ENCODE measurements at places on chromosomes 2 and 18. TPM values are rescaled to one million over a fixed set of nuclear protein-coding genes. Genes with fewer than 3 reads are reported as not detected.

DNA sequence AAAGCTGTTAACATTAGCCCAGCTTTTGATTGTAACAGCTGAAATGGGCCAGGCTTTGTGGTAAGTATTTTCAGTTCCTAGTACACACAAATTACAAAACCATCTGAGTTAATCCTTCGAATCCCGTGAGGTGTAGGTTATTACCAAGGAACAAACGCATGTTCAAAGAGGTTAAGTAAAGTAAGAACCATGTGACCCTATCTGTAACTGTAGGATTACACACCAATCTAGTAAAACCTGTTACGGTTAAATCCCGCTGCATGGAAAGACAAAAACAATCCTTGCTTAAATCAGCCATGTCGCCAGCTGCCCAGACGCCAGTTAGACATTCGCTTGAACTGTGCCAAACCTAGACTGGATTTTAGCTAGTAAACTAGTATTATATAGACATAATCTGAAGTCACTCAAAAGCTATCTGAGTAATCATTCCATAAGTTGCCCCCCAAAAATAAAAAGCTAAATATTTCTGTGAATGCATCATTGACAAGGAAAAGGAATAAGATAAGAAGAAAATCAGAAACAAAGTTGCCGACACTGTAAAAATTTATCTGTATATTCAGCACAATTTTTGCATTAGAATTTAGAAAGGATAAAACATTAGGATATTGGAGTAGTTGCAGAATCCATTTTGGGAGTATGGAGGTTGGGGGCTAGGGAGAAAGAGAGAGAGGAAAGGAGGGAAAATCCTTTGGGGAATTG lies 638.0 kb downstream of the CNTNAP5 start:
- DNase-seq, result no peak

DNA sequence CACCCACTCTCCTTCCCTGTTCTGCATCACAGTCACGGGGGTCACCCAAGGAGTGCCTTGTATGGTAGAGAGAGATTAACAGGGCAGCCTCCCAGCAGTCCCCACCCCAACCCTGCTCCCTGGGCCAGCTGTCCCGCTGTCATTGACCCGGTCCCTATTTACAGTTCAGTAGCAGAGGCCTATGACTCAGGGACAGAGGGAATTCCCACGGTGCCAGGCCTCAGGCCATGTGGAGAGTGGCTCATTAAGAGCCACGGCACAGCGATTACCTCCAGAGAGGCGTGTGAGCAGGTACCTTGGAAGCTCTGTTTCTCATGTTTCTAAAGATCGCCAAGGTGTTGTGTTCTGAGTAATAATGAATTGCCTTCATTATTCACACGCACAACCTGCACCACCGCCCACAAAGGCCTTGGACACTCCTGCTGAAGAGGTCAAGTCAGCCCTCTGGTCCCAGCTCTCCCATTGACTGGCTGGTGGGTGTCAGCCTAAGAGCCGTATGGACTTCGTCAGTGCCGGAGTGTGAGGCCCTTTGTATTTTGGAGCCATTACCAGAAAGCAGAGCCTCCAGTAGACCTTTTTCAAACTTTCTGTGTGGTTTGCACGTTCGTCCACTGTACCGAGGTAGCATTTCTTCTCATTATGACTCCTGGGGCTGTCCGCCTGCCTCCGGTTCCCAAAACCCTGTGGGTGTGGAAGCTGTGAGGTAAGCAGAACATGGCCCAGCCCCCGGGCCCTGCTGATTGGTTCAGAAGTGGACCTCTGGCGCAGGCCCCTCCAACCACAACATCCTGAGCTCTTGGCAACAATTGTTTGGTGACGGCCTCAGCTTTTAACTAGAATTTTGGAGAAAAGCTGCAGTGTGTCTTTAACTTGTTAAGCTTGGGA lies 47.0 kb downstream of the SERTAD2 start:
- DNase-seq, result no peak

DNA sequence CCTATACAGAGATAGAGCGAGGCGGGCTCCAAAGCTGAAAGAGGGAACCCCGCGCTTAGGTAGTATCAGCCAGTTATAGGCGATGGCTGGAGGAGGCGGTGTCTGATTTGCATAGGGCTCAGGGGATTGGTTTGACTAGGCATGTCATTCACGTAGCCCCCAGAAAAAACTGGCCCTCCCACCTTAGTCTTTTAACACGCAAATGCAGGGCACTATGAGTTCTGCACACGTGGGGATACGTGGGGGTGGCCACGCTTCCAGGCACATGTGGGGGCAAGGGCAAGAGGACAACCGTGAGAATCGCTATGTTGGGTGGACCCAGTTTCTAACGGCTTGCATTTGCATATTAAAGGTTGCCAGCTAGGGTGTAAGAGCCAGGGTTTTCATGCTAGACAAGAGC lies 56.7 kb upstream of the MSTN start:
- DNase-seq, result no peak

DNA sequence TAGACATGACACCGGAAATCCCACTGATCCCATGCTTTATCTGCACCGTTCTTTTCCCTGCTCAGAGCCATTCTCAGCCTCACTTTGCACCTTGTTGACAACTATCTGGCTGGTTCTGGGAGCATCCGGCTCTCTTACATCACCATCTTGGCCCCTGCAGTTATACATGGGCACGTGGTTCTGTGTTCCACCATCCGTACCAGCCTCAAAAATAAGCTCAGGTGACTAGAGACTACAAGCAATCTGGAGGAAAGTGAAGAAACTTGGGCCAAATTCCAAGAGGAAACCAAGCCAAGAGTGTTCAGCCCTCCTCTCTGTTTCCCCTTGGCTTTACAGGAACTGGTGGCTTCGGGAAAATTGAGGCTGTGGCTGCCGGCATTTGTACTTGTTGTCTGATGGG lies 244.6 kb upstream of the ACVR2A start:
- DNase-seq, result no peak

DNA sequence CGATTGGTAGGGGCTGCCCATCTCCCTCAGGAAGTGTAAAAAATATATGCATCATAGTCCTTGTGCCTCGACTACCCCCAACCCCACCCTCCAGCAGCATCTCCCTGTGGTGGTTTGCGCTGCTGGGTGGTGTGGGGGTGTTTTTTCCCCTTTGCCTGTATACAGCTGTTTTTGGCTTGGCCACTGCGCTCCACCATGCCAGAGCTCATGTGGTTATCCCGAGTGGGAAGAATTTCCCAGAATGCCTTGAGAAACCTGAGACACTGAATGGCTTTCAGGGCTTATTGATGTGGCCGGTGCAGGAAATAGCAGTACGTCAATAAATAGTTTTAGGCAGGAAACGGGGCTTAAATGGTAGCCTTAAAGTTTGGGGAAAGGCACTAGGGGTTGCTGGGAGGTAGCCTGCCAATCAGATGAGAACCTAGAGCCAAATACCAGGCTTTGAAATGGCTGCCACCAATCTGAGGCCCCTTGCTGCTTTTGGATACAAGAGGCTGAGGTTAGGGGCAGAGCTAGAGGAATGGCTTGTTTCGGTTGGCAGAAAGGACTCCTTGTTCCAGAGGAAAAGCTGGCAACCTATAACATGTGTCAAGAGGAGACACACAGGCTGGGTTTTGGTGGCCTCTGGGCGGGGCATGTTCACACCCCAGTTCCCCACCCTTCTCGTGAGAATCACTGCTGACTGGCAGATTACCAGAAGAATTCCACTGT lies 144.1 kb downstream of the SMAD7 start:
- no peak for DNase-seq

DNA sequence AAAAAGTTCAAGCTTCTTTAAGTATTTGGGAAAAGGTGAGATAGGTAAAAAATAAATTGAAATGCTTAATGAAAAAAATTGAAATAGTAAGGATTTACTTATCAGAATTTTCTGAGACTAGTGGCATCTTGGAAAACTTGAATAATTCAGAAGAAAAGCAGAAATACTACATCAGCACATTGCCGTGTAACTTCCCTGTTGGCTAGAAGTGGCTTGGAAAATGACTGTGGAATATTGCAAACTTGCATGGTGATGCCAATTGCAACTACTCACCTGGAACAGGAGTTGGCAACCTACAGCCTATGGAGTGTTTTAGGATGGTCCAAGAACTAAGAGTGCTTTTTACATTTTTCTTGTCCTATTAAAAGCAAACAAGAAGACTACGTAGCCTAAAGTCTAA lies 603.5 kb upstream of the VRK2 start:
- DNase-seq, result no peak

- DNase-seq, result no peak
These were observed 193.0 kb upstream of the CYP26B1 start for GRCh38 chr2:72340665-72341064.

DNA sequence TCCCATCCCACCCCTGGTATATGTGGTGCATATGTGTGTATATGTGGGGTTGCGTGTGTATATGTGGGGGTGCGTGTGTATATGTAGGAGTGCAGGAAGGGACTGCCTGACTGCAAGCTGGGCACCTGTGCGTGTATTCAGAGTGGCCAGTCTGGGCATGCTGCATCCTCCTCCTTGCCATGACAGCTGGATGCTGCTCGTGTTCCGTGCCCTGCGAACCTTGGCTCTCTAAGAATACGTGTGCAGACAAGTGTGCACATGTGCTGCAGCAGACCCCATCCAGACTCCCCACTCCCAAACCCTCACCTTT lies 222.1 kb downstream of the CELF4 start:
- no peak for DNase-seq

- no peak for DNase-seq
These were observed 58.6 kb upstream of the NFU1 start for GRCh38 chr2:69495861-69496260.

SERPINB11 gene
- total RNA-seq, result not detected
